ENCODE measurements at places on chromosomes 6 and 20.

GRCh38 chr6:62516291-62517141, 230.5 kb upstream of the KHDRBS2 start:
- DNase-seq: no peak

DNA sequence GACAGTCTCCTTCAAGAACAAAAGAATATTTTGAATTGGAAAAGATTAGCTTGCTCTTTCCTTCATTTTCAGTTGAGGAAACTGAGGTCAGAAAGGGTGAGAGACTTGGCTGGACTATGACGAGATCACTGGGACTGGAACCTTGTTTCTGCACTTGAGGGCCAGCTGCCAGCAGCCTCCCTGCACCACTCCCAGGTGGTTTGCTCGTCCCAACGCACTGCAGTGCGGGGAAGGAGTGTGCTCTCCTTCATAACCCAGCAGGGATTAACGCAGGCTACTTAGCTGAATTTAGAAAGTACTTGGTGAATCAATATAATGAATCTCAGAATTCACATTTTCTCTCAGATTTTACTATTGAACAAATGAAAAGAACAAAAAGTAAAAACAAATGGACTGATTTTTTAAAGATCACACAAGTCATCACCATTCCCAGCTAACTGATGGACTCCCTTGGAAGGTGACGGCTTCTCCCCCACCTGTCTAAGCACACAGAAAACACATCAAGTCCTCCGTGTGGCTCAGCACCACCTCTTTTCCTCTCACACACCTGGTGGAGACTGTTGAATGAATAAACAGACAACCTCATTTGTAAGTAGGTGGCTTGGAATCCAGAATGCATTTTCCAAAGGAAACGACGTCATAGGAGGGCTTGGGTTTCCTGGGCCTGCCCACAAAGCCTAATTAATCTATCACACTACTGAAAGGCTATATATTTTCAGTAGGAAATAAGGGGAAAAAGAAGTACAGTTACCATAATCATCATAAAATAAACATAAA, 121.0 kb downstream of the QRSL1 start:
- no peak for DNase-seq

DNA sequence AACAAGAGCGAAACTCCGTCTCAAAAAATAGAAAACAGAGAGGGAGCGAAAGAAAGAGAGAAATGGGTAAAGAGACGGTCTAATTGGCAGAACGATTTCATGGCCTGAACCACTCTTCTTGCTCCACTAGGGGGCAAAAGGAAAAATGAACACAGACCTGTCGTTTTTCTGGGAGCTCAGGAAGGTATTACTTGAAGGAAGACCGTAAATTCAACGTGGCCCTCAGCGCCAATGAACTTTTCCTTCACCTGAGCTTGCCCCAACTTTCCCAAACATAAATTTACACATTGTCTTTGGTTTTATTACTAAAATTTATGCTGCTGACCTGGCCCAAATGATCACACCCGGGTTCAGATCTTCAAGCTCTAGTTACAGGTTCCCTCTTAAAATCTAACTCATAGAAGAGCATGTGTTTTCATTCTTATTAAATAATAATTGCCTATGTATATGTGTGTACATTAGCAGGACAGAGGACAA, 67.3 kb downstream of the ATP9A start:
- peak; percentile 14 for DNase-seq

DNA sequence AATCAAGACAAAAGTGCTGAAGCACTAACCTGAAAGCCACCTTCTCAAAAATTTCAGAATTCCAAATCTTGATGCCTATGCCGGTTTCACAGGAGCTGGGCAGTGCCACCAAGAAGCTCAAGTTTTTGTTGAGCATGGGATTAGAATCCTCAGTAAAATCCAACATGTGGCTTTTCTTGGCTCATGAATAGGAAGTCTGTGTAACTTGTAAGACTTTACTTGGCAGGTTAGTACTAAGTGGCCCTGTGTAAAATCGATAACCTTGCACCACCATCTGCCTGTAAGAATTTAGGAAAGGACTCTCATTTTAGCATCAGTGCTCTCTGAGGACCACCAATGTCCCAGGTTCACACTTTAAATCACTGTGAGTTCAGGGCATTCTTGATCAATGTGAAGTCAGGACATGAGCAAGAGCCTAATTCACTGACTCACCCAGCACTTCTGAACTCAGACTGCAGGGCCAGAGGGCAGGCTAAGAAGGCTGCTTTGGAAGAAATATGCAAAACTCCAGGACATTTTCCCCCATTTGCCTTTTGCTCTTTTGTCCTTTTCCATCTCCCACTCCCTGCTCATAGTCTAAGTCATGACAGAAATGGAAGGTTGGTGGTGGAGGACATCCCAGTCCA, 113.2 kb downstream of the EDN1 start:
- DNase-seq: no peak

- no peak for DNase-seq
These were observed 16.1 kb downstream of the PLAGL2 start for GRCh38 chr20:32191422-32191821.

- DNase-seq: no peak
These were observed 480.6 kb downstream of the QKI start for GRCh38 chr6:163895162-163895561.

DNA sequence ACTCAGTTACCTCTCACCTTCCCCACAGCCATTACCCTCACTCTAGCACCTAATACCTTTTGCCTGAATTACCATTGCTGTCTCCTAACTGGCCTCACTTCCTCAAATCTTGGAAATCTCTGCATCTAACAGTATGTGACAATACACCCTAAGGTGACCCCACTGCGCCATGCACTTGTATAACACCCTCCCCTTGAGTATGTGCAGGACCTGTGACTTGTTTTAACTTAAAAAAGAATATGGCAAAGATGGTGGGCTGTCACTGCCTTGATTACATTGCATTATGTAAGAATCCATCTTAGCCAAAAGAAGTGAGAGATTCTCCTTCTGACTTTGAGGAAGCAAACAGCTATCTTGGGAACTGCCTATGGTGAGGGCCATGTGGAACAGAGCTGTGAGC, 29.9 kb upstream of the PKHD1 start:
- DNase-seq: no peak

- no peak for DNase-seq
These were observed 192.7 kb upstream of the PMEPA1 start for GRCh38 chr20:57902473-57902872.

DNA sequence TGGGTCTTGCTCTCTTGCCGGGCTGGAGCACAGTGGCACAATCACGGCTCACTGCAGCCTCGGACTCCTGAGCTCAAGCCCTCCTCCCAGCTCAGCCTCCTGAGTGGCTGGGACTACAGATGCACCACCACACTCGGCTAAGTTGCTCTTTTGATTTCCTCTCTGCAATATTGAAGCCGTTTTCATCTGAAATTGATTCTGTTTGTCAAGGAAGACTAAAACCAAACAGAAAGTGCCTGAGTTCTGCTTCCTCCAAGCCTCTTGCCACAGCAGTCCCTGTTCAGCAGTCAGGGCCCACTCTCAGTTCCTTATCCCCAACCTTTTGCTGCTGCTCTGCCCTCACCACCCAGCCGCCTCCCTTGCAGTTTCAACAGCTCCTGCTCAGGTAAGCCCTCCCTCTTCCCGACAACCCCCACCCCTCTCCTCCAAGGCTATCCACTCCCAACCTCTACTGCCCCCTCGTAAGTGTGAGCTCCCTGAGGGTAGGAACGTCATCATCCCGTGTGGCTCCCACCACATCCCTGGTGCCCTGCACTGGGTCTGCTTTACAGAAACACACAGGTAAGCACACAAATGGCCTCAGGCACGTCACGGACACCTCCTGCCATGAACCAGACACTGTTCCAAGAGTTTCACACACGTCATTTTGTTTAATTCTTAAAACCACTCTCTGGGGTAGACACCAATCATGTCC, 70.7 kb upstream of the TAB2 start:
- DNase-seq: no peak

GRCh38 chr20:16158090-16158975, 414.9 kb downstream of the KIF16B start:
- no peak for DNase-seq

DNA sequence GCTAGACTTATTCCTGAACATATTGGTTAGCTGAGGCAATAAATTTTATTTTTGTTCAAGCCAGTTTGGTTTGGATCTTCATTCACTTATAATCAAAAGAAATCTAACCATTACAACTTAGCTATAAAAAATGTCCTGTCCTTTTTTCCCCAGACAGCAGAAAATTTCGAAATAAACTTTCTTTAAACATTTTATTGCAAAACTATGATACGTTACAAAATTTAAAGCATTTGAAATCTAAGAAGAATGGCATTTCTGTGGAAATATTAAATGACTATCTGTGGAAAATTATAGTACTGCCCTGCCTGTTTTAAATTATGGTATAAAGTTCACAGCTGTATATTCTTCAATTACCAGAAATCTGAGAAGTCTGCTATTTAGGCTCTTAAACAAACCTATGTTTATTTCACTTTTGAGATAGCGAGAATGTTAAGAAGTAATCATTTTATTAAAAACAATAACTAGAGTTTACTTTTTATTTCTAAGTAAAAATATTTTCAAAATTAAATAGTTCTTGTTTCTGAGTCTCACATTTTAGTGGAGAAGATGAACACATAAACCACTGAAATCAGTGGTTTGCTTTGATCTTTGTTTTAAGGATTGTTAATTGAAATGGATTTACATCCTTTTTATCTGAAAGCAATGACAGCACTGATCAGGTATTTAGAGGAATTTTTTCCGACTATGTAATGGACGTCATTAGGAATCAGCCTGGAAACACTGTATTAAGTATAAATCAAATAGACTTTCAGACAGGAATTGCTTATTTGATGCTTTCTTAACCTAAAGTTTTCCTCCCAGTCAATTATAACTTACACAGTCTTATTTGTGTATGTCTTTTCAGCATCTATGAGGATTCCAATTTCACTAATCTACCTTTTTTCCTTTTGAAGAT, 553.7 kb downstream of the COL12A1 start:
- no peak for DNase-seq

DNA sequence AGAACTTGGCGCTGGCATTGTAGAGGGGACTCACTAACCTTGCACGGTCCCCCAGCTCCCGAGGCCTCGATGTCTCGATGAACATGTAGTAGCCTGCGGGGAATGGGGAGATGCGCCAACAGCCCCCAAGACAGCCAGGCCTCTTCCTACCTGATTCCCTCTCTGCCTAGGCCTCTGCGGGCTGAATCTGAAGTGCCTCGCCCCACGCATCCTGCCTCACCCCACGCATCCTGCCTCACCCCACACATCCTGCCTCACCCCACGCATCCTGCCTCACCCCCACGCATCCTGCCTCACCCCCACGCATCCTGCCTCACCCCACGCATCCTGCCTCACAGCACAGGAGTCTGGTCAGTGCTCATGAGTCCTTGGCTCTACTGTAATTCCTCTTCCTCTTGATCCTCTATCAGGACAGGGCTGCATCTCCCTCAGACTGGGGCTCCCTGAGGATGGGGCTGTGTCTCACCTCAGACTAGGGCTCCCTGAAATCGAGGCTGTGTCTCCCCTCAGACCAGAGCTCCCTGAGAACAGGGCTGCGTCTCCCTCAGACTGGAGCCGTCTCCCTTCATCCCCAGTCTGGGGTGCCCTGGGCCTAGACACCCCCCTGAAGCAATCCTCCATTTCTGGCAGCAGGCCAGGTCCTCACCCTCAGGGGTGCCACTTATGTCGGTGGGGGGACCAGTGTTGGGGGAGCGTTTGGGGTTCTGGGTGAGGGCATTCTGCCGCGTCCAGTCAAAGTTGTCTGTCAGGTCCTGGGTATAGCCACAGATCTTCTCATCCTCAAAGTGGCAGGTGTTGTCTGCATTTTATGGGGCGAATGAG, 53.6 kb downstream of the MDGA1 start:
- DNase-seq: no peak

- no peak for DNase-seq
These were observed 17.3 kb downstream of the ERGIC3 start for GRCh38 chr20:35559042-35559693.

GRCh38 chr6:22072949-22073348, 223.9 kb downstream of the PRL start:
- DNase-seq: no peak

DNA sequence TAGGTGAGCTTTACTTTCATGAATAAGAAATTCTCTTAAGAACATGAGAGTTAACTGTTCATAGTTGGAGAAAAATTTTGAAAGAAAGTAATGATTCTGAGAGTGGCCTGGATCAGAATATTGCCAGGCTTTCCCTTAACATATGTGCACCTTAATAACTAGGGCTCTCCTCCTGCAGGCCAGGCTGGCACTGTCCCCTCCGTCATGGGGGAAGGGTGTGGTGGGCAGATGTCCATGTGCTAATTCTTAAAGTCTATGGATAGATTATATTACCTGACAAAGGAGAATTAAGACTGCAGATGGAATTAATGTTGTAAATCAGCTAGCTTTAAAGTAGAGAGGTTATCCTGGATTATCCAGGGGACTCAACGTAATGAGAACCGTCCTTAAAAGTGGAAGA, 10.9 kb upstream of the KLHL32 start:
- DNase-seq: no peak

DNA sequence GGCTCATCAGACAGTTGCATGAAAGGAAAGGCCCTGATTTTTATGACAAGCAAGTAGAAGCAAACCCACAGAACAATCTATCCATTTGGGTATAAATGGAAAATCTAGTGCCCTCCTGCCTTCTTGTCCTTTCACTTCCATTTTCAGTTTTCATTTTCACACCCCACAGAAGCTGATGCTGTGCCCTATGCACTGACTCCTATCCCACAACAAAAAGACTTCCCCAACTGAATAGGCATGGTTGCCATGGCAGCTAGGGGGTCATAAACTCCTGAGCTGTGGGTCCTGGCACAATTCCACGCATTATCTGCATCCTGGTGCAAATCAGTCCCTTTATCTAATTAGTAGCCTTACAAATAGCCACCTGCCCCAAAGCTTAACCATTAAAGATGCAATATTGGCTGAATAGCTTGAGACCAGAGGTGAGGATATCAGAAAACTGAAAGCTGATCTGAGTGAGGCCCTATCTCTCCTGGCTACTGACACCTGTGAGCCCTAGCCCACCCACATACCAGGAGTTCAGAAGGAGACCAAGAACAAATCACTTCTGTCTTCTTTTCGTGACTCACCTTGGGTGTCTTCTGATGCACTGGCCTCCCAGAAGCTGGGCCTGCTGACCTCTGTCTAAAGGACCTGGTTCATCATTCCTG, 34.9 kb upstream of the HEY2 start:
- DNase-seq: no peak

DNA sequence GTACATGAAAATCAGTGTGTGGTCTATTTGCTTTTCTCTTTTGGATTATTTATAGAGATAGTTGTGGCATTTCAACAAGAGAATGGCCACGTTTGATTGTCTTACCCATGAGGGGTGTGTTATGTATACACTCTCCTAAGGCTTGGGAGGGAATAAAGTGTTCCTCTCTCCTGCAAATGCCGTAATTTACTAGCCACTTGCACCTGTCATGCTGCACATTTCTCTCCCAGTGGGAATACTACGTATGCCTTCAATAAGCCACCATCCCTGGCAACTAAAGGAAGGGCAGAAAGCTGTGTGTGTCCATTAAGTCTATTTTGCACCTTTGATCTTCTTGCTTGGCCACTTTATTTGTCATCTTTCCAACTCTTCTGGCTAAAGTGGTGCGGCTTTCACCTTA, 541.2 kb downstream of the QKI start:
- DNase-seq: no peak
